Pancreas (tissue), 10 donors: ENCODE measurements at places on chromosomes 6 and 20.

DNA sequence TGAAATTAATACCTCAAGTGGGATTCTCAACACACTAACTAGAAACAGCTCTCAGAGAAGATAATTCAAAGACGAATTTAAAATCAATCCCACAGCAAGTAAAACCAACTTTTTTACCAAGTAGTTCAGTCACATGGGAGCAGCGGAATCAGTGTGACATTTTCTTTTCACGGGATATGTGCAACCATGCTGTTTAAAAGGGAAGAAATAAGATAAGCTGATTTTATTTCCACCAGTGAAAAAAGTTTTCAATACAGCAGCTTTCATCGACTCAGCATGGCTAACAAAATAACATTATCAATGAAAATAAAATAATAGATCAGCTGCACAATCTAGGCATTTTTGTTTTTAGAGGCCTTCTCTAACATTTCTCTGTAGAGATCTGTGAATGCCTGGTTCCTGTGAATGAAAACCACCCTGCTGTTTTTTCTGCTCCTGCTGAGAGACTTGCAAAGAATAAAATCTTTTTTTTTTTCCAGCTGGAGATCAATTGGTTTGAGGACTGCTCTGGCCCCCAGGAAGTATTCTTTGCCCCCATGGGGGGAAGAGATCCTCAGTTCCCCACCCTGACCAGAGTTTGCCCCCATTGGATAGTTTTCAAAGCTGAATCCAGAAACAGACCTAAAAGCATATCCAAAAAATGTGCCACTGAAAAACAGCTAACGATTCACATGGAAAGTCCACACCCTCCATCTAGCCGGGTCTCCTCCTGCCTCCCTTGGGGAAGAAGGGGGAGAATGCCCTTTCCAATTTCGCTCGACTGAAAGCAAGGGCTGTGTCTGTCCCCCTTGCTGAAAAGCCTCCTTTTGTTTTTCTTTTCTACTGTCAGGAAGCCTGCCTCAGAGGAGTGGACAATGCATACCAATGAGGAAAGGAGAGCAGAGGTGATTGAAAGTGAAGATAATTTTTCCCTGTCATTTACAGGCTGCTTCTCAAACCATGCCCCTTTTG, 317.6 kb downstream of the PRKN start:
- DNase-seq = no peak

- DNase-seq = peak; percentile 90
These were observed 44.5 kb downstream of the RBM38 start for GRCh38 chr20:57435498-57436222.

DNA sequence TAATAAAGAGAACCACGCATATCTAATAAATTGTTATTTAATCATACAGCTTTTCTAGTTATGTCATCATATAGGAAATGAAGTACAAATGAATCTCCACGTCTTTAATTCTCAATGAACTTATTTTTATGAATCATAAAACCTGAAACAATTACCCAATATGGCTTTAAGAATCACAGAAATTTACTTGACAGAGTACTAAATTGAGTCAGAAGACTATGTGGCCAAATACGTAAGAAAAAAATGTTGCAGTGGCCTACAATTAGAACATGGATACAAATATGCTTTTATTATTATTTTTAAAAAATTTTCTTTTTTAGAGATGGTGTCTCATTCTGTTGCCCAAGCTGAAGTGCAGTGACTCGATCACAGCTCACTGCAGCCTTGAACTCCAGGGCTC, 584.7 kb upstream of the SLC35B3 start:
- DNase-seq = no peak

- no peak for DNase-seq
These were observed 9.1 kb upstream of the INSM1 start for GRCh38 chr20:20358801-20359200.

DNA sequence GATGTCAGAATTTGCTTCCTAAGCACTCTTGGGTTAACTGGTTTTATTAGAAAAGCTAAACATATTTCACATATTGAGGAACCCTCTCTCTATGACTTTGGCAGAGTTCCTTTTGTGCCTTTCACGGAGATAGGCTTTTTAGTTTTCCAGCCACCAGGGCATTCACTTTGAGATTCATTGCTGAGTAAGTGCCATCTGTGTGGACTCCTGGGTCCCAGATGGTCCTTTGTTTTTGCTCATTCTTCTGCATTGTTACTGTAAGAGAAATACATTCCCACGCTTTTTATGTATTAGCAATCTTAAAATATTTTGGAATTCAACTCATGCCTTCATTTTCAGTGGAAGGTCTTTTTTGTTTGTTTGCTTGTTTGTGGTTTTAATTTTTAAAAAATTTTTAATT, 76.3 kb upstream of the PHACTR2 start:
- no peak for DNase-seq

DNA sequence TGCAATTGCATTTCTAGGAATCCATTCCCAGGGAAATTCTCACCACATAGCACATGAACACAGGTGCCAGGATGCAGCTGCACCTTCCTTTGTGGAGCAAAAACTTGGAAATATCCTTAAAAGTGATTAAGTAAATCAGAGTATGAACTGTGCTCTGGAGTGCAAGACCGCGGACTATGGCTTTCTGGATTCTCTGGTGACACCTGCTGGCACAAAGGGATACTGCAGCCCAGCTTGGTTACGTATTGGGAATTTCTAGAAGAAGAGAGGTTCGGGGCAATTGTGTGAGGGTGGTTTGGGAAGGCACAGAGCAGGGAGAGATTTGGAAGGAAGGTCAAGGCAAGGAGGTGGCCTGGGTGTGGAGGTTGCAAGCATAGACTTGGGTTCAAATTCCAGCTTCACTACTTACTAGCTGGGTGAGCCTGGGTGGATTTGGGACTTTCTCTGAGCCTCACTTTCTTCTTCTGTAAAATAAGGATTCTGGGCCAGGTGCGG, 15.9 kb upstream of the PEDS1 start:
- DNase-seq = peak; percentile 80

GRCh38 chr6:106442395-106442794, 81.9 kb downstream of the CRYBG1 start:
- no peak for DNase-seq

- no peak for DNase-seq
These were observed 155.7 kb upstream of the JARID2 start for GRCh38 chr6:15090145-15090579.
